Mesenteric fat pad (tissue), 1 donor: ENCODE measurements at places on chromosomes 1 and 21. TPM values are rescaled to one million over a fixed set of nuclear protein-coding genes. Genes with fewer than 3 reads are reported as not detected.

DNA sequence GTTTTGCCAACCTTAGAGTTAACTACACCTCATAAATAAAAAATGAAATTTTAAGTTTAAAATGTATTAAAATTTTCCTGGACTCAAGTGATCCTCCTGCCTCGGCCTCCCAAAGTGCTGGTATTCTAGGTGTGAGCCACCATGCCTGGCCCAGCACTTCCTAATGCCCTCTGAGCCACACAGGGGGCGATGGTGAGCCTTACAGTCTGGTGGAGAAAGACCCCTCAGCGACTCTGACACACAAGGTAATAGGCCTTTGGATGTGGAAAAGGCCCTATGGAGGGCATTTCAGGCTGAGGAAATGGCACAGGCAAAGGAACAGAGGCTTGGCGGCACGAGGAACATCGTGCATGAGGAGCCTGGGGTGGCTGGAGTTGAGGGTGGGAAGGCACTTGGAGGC is 6.7 kb downstream of the CITED4 start:
- no peak for DNase-seq

GRCh38 chr1:4308806-4309205 is 345.6 kb upstream of the AJAP1 start:
- peak; percentile 45 for DNase-seq

DNA sequence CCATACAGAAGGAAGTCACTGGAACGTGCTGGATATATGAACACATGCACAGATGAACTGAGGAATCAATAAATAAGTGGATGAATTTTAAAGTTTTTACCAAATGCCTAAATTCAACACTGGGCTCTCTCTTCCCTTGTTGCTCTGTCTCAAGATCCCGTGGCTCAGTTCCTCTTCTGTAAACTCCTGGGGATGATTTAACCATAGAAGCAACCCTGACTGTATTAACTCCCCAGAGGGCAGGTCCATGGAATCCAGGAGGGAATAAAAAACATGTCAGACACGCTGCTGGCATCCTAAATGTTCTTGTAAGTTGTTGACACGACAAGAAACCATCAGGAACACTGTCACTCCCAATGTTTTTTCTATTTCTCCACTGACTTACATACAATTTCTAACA is 45.3 kb upstream of the GPR157 start:
- no peak for DNase-seq

ADAMTS1 gene
- 480 TPM for total RNA-seq

DNA sequence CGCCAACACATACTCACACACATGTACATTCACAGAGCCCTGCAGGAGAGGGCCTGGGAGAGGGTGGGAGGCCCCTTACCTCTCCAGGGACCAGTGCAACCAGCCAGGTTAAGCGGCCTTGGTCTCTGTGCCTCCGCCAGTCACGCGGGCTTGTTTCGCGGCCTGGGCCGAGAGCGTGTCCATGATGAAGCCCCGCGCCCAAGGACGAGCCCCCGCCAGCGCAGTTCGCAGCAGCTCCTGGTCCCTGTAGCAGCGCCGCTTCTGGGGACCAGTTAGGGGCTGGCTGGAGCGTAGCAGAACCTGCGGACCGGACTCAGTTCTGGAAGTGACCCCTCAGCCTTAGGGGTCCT is 7.3 kb upstream of the FAM167B start:
- no peak for DNase-seq

MPL gene
- 0.39 TPM for total RNA-seq

DNA sequence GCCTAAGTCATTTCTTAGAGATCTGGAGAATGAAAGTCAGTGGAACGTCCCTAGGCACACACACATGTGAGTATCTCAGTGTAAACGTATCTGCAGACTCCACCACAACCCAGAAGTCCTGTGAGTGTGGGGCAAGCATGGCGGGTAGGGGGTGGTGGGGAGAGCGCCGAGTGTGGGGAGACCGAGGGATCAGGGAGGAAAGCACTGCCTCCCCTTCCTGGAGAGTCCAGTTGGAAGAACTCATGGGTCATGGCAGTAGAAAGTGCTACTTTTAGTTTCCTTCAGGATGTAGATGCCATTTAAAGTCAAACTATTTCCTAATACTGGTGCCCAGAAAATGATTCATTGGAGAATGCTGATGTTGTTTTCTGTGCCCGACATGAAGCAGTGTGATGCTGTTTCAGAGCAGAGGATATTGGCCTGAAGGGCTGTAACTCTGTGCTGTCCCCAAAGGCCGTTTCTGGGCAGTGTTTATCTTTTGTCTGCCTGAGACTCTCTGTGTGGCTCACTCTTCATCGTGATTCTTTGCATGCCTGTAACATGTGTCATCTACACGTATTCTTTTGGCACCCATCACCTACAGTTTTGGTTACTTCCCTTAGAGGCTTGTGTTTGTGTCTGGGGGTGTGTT is 45.7 kb upstream of the TSPAN2 start:
- DNase-seq: no peak

DNA sequence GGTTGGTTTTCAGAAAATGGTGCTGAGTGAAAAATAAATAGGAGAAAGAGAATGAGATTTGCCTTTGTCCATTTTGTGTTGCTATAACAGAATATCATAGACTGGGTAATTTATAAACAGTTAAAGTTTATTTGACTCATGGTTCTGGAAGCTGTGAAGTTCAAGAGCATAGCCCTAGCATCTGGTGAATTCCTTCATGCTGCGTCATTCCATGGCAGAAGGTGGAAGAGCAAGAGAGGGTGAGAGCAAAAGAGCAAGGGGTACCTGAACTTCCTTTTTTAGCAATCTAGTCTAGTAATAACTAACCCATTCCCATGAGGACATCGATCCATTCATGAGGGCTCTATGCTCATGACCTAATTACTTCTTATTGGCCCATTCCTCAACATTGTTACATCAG is 209.1 kb upstream of the ZP4 start:
- DNase-seq: no peak

UMODL1 gene
- not detected for total RNA-seq
